Bladder microvascular endothelial cell (primary cell): ENCODE measurements at places on chromosomes 2 and 18. TPM values are rescaled to one million over a fixed set of nuclear protein-coding genes. Genes with fewer than 3 reads are reported as not detected.

The OSR1 gene
- total RNA-seq: under 0.01 and 0.69 TPM in 2 replicates

The LPIN1 gene
- 19.6 and 30.3 TPM in 2 replicates for total RNA-seq

The ADD2 gene
- 4.0 and 4.7 TPM in 2 replicates for total RNA-seq

The DOCK10 gene
- total RNA-seq: 1.6 and 9.0 TPM in 2 replicates

The HDAC4 gene
- total RNA-seq: 4.9 and 16.9 TPM in 2 replicates
